ENCODE measurements at places on chromosomes 13 and 19. TPM values are rescaled to one million over a fixed set of nuclear protein-coding genes. Genes with fewer than 3 reads are reported as not detected.
A peak's percentile ranks its signal among the peaks of the same experiment; 100 is the strongest.

GRCh38 chr19:36046443-36047050, 7.5 kb downstream of the THAP8 start:
- no peak for DNase-seq

ADPRHL1 gene
- total RNA-seq: 7.6 TPM

- no peak for DNase-seq
These were observed 512.8 kb downstream of the UQCRFS1 start for GRCh38 chr19:28700176-28700575.

- DNase-seq: peak; percentile 49
These were observed 100.6 kb upstream of the PABPC3 start for GRCh38 chr13:24995225-24995804.

- no peak for DNase-seq
These were observed 142.8 kb downstream of the KLF5 start for GRCh38 chr13:73201626-73202025.

DNA sequence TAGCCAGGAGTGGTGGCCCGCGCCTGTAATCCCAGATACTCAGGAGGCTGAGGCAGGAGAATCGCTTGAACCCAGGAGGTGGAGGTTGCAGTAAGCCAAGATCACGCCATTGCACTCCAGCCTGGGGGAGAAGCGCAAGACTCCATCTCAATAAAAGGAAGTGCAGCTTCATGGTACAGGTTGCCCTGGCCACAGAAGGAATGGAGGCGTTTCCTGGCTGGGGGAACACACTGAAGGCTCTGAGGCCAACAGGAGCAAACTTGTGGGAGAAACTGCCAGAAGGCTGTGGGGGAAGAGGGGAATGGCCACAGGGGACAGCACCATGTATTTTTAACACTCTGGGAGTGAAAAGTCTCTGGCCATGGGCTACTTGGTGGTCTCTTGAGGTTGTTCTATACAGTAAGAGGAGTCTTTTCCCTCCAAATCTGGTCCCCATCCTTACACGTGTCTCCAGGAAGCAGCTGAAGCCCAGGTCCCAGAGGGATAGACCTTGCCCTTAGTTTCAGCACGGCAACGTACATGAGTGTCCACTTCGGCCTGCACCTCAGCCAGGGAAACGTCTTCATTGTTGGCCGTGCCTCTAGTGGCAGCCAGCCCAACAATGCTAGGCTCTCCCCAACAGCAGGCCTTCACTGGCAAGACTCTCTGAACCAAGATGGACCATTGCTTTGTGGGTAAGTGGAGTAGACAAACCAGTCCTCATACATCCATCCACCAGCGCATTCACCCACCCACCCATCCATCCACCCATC, 7.4 kb downstream of the MICOS13 start:
- DNase-seq: no peak

RFPL4A gene
- not detected for total RNA-seq

All from adrenal gland (tissue), 19 donors.